Upper lobe of left lung (tissue), 6 donors: ENCODE measurements at places on chromosomes 16 and 17.

GRCh38 chr17:44969144-44969780, 1.2 kb upstream of the C1QL1 start:
- DNase-seq: no peak

DNA sequence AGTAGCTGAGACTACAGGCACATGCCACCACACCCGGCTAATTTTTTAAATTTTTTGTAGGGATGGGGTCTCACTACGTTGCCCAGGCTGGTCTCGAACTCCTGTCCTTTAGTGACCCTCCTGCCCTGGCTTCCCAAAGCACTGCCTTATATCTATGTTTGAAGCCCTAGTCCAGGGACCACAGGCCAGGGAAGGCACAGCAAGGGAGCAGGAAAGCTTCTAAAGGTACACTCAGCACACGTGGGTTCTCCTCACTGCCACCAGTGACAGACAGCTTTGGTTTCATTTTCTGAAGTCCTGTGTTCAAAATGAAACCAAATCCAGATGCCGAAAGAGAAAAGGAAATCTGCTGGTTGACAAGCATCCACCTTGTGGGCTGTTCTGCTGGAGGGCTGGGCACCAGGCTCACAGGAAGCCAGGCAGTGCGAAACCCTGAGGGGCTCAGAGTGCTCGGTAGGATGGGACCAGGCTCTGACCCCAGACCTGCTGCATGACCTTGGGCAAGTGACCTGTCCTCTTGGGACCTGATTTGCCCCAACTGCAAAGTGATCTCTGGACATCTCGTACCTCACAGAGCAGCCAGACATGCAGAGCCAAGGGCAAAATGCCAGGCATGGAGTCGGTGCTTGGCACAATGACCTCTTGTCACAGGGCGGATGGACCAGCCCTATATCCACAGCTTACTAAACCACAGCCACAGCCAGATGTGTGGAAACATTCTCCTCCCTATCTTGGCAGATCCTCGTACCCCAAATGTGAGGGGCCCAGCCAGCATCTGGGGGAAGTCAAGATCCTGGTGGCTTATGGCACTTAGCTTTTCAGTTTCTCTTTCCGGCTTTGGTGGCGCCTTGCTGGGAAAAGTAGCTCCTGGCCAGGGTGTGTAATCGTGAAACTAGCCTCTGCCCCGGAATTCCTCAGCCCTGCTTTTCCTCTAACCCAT, 2.8 kb upstream of the SOCS1 start:
- DNase-seq: no peak

DNA sequence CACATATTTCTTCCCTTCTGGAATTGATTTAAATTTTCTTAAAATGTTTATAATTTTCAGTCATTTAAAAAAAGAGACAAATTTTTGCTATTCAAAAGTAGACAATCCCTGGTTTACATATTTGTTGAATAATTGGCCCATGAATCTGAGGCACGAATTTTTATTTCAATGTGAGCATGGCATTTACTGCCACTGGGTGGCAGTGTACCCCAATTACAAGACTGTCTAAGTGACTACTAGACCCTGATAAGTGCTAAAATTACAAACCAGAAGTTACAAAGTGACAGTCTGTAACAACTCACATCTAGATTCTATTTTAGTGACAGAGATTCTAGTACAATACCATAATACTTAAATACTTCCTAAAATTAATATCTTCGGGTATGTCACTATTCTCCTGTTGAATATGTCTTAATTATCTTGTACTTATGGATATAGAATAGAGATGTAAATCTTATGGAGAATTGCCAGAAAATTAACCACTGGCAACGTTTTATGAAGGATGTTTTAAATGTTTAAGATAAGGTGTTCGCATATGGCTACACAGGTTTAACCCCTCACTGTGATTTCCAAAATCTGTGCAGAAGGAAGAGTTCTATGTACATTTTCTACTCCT, 235.8 kb downstream of the MAP2K4 start:
- DNase-seq: no peak

DNA sequence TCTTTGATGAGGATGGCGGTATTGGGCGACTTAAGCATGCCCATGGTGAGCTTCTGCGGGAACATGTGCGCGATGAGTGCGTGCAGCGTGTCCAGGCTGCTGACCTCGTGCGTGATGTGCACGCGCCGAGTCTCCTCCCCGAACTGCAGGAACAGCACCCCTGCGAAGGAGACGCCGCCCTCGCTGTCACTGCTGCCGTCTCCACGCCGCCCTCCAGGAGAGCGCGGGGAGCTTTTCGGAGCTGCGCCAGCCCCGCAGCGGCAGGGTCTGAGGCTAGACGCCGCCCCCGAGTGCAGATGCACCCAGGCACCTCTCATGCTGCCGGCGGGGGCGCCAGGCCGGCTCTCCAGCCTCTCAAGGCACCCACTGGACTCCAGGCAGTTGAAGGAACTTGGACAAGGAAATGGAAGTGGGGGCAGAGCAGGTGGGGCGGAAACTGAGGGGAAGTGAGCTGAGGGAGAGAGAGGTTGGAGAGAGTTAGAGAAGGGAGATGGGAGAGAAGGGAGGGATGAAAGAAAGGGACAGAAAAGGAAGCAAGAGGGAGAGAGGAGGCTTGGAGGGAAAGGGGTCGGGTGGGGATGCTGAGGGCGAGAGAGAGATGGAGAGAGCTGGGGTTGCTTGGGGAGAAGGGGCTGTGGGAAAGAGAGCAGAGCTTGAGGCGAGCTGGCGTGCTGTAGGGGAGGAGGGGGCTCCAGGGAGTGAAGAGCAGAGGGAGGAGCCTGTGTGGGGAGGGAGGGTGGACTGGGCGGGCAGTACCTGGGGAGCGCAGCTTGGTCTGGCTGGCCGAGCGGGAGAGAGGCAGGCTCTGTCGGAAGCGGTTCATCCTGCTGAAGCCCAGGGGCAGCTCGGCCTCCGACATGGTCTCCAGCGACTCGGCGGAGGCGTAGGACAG, 42.1 kb downstream of the SRCIN1 start:
- DNase-seq: no peak

- DNase-seq: no peak
Measured at GRCh38 chr16:8620535-8620934, 963 bp upstream of the METTL22 start.

GRCh38 chr16:19882646-19883045, 2.0 kb downstream of the GPRC5B start:
- DNase-seq: no peak

DNA sequence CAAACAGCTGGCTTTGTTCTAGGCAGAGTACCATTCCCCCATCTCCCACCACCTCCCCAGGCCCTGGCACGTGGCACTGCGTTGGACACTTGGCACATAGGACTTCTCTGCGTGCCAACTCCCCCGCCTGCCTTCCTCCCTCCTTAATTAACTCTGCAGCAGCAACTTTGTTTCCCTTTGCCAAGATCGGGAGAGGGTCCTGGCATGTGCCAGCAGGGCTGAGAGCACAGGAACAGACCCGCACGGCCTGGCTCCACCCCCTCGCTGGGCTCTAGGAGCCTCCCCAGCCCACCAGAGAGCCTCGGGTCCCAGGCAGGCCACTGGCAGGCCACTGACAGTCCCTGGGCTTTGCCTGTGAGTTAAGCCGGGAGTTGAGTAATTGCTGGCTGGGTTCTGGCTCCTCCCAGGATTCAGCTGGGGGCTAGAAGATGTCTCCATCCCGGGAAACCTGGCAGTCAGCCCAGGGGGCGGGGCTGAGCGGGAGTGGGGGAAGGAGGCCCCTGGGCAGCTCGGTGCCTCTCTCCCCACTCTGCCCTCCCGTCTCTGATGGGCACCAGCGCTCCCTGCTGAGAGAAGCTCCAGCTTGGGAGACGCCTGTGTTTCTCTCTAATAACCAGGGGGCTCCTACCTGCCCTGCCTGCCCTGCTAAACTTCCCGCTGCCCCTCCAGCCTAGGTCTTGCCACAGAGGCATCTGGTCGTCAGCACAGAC, 224.0 kb upstream of the TNRC6C start:
- DNase-seq: peak; percentile 93

DNA sequence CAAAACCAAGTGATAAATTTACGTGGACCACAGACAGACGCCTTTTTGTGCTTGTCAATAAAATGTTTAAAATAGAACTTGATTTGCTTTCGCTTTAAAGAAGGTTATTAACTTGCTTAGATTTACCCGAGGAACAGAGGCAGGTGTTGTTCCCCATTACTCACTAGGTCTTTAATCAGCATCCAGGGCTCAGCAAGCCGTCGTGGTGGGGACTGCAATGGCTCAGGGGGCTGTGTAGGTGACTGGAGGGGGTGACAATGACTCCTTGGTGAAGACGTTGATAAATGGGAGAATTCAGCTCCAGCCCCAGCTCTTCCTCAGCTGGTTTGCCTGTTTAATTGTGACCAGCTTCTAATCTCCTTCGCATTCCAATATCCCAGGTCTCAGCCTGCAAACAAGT, 231.4 kb downstream of the TMEM114 start:
- DNase-seq: no peak

GRCh38 chr16:3012246-3012645, 477 bp upstream of the CLDN9 start:
- no peak for DNase-seq

- peak; percentile 83 for DNase-seq
Measured at GRCh38 chr17:49995055-49995738, at the start of gene DLX3. DLX3 (minus strand) TSS chr17:49995224; CDS start chr17:49994998, 226 bp downstream.

DNA sequence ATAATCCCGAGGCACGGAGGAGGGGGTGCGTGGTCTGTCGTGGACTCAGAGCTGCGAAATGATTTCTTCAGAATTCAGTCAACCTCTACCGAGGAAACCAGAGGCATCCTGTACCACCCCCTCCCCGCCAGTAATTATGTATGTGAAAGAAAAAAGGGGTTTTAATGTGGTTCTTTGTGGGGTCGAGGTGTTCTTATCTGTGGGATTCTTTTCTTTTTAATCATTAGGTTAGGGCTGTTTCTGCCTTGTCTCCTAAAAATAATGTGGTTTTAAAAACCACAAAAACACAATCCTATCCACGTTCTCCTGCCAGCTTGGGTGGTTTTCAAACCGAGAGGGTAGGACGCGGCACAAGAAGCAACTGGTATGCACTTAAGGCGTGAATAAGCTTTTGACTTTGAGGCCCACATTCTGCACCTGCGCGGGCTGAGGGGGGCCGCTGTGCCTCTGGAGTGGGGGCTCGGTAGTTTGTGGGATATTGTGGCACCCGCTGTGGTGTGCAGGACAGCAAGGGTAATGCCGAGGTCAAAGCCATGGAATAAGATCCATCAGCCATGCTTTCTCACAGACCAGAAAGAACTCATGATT, 1.0 kb downstream of the SLC47A1 start:
- no peak for DNase-seq

GRCh38 chr17:65790241-65790640, 228.8 kb upstream of the AXIN2 start:
- DNase-seq: no peak

- DNase-seq: no peak
Measured at GRCh38 chr17:503449-503700, 150.8 kb upstream of the RPH3AL start.
